ENCODE measurements at places on chromosomes 12 and 14.

GRCh38 chr14:75399843-75400775 is 27.7 kb upstream of the JDP2 start:
- DNase-seq, result peak; percentile 44

DNA sequence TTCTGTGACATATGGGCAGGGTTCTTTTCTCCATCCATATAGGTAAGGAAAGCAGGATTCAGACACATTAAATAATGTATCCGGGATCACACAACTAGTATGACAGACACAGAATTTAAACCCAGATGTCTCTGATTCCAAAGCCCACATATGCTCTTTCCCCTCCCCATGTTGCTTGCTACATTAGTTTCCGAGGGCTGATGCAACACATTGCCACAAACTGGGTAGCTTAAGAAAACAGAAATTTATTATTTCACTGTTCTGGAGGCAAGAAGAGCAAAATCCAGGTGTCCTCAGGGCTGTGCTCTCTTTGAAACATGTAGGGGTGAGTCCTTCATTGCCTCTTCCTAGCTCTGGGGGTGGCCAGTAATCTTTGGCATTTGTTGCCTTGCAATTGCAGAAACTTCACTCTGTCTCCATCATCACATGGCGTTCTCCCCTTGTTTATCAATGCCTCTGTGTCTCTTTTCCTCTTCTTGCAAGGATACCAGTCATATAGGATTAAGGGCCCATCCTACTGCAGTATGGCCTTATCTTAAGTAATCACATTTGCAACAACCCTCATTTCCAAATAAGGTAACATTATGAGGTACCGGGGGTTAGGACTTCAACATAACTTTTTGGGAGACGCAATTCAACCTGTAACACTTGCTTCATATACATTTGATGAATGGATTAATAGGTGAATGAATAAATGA is 83.0 kb upstream of the CCND2 start:
- no peak for DNase-seq

- DNase-seq, result no peak
These were observed 74.4 kb downstream of the POLR3B start for GRCh38 chr12:106431839-106432411.

GRCh38 chr12:111838353-111838752 is 3.7 kb upstream of the MAPKAPK5 start:
- DNase-seq, result peak; percentile 29

GRCh38 chr14:98951521-98952152 is 320.4 kb downstream of the BCL11B start:
- no peak for DNase-seq

GRCh38 chr14:24240110-24240918 is 2.1 kb downstream of the TINF2 start:
- no peak for DNase-seq

DNA sequence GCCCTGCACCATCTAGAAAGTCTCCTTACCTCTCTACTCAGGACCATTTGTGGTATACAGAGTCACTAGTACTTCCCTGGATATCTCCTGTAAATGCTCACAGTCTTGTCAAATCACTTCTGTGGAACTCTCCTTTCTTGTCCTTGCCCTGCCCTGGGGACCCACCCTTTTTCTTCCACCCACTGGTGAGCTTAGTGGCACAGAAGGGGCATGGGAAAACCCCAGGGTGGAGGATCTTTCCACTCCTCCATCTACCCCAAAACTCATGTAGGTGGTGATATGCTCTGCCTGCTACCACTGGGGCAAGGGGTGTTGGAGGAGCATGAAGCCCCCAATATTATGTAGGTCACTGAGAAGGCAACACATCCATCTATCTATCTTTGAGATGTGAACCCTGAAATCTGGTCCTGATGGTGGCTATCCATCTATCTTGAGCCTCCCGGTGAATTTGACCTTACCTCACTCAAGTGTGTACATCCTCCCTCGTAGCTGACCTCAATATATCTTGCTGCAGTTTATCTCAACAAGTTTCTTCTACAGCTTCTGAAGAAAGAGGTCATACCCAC is 943 bp downstream of the TESPA1 start:
- DNase-seq, result no peak

GRCh38 chr14:74425525-74426201 is 347 bp downstream of the SYNDIG1L start:
- no peak for DNase-seq

- DNase-seq, result peak; percentile 11
These were observed 4.3 kb downstream of the DEGS2 start for GRCh38 chr14:100155049-100155621.

GRCh38 chr12:25935355-25936144 is 22.9 kb upstream of the RASSF8 start:
- no peak for DNase-seq

- no peak for DNase-seq
These were observed 39.7 kb upstream of the FOS start for GRCh38 chr14:75238756-75239455.

DNA sequence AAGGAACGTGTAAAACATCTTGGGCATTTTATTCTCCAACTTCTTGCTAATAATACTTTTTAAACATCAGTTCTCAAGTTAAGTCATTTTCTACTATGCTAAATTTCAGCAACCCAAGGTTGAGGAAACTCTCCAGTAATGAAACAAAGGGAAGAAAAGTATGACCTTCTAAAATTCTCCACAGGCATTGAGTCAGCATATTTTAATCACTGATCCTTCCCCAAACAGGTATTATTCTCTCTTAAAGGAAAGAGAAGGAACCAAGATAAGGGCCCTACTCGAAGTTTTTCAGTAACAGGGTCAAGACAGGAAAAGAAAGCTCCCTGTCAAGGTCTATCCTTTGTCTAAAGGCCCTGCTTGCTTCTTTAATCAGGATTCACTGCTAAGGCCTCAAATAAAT is 3.0 kb downstream of the KICS2 start:
- DNase-seq, result no peak

GRCh38 chr14:86774916-86775315 is 1218.1 kb downstream of the GALC start:
- no peak for DNase-seq

DNA sequence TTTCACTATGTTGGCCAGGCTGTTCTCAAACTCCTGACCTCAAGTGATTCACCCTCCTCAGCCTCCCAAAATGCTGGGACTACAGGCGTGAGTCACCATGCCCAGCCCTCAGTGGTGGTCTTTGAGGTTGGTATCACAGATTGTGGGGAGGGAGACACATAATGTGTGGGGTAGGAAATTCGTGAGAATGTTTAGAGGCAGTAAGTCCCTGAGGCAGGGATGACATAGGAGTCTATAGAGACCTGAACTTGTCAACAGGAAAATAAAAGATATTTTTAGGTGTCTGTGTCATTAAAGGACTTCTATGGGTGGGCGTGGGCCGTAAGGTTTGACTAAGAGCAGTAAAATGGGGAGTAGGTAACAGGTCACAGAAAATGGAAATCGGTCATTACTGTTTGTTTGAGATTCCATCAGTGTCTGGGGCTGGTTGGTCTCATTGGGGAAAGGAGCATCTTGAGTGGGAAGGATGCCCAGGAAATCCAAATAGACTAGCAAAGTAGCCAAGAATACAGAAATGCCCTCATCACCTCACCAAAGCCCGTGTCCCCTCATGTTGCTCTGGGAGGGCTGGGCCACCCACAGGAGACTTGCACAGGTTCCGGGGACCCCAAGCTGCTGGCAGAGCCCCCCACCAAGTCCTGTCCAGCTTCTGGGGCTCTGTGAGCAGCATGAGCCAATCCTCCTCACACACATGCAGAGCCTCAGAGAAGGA is 63.6 kb upstream of the BCL2L14 start:
- peak; percentile 63 for DNase-seq

- no peak for DNase-seq
These were observed 107.6 kb downstream of the NAV3 start for GRCh38 chr12:77938301-77938700.

- DNase-seq, result no peak
These were observed 308.7 kb upstream of the DDHD1 start for GRCh38 chr14:53461858-53462257.

DNA sequence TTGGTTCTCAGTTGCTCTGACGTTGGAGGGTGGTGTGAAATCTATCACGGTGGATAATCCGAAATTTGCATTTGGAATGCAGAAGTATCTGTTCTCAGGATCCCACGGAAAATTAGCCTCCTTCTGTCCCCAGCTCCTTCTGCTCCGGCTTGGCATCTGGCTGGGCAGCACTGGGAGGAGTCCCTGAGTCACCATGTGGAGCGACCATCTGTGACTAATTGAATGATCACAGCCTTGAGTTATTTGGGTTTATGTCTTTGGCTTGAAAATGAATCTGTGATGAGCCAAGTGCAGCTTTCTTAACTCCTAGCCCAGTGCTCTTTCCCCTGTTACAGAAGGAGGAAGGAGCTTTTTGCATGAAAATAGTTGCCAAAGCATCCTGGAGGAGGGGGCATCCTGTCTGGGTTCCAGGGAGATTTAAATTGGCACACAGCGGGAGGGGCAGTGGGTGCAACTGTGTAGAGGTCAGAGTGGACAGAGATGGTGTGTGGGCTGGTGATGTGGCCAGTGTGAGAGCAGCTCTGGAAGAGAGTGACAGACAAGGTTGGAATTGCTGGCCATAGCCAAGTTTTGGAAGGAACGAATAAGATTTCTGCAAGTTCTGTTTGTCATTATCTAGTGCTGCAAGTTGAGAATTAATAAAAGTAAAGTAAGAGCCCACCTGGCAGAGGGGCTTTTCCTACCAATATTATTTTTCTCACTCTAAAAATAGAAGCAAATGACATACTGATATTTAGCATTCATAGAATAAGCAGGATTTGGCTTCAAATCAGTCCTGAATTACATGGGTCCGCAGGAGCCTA is 74.4 kb downstream of the SLC24A4 start:
- DNase-seq, result peak; percentile 8

- no peak for DNase-seq
These were observed 693.0 kb downstream of the LRFN5 start for GRCh38 chr14:42299692-42300091.

GRCh38 chr12:113030875-113031525 is 25.5 kb upstream of the DTX1 start:
- peak; percentile 52 for DNase-seq

- peak; percentile 61 for DNase-seq
These were observed 4.7 kb upstream of the CCER1 start for GRCh38 chr12:90959538-90960139.

- peak; percentile 86 for DNase-seq
These were observed 228.1 kb downstream of the CHST11 start for GRCh38 chr12:104684884-104685283.

All from amniotic epithelial cell (primary cell).